ENCODE measurements at places on chromosomes 16 and 17.

- DNase-seq, result no peak
Measured at GRCh38 chr17:48604770-48605329, at the start of gene HOXB6. HOXB6 (minus strand) TSS chr17:48604986; CDS start chr17:48598150, 6,836 bp downstream.

DNA sequence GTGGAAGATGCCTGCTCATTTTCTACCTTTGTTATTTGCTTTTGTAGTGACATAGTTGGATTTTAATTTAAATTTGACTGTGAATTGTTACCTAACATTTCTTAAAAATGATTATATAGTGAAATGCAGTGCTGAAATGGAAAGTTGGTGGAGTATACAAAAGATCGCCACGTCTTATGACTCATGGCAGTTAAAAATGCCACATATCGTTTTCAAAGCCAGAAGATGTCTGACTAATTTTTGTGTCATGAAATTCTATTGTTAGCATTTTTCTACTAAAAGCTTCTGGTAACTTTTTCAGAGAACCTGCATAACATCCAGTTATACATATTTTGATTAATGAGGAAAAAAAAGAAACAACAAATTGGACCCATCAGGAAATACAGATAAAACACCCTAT is 20.6 kb downstream of the MAP2K4 start:
- DNase-seq, result no peak

DNA sequence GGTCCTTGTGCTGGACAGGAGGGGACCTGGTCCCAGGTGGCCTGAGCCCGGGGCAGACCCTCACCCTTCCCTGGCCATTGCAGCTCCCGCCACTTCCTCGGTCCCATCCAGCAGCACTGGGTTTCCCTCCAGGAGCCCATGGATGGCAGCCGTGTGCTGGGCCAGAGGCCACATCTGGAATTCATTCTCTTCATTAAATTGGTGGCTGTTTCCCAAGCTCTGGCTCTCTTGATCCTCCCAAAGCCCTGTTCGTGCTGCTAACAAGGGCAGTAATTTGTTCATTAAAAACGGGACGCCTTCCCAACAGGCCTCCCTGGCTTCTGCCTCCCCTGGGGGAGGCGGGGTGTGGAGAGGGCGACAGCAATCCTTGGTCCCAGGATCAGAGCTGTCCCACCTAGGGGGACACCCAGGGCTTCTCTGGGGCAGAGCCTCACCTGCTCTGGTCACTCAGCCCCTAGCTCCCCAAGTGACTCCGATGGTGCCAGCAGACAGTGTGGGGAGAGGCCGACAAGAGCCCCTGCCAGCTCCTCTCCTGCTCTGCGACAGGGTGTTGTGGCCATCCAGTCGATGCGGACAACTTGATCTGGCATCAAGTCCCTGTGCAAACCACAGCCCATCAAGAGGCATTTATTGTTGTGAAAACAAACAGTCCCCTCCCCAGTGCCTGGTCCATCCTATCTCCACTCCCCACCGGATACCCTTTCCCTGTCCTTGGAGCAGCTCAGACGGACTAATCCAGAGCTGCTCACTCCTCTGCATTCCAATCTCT is 44.0 kb downstream of the SDK2 start:
- no peak for DNase-seq

DNA sequence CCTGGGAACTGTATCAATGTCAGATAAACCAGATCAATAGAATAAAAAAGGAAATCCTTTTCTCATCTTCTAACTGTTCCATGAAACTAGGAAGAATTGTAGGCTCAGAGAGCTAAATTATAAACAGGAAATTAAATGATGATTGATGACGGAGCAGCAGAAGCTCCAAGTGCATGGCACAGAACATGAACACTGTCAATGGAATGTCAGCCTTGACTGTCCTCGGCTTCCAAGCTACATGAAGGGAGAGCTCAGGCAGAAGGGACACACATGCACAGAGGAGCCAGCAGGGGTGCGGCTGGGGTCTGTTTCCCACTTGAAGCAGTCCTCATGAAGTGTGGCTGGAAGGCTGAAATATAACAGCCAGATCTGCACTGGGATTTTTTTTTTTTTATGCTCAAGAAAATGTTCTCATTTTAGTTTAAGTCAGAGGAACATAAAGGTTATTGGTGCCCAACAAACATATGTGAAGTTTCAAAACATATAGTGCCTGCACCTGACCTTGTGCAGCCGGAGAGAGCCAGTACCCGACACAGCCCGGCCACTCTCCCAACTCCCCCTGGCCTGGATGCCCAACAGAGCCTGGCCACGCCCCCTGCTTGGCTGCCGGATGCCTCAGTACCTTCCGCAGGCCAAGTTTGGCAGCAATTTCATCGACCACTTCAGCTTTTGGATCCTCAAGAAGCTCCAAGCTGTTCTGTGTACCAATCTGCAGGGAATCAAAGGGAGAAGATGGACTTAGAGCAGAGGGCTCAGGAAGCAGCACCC is 37.0 kb downstream of the NPLOC4 start:
- DNase-seq, result no peak

DNA sequence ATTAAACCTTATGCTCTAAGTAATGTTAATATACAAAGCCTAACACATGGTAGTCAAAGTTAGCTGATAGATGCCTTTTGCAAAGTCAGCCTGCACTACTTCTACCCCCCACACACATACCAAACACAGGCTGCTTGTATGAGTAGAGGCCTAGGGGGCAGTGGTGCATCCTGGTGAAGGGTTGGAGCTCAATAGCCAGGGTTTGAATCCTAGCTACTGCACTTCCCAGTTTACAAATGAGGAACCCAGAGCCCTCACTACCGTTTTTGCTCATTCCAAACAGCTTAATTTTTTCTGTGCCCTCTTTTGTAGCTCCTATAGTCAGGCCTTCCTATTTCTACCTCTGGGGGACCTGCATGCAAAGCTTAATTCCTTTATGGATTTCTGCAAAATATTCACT is 18.9 kb upstream of the HYDIN start:
- no peak for DNase-seq

DNA sequence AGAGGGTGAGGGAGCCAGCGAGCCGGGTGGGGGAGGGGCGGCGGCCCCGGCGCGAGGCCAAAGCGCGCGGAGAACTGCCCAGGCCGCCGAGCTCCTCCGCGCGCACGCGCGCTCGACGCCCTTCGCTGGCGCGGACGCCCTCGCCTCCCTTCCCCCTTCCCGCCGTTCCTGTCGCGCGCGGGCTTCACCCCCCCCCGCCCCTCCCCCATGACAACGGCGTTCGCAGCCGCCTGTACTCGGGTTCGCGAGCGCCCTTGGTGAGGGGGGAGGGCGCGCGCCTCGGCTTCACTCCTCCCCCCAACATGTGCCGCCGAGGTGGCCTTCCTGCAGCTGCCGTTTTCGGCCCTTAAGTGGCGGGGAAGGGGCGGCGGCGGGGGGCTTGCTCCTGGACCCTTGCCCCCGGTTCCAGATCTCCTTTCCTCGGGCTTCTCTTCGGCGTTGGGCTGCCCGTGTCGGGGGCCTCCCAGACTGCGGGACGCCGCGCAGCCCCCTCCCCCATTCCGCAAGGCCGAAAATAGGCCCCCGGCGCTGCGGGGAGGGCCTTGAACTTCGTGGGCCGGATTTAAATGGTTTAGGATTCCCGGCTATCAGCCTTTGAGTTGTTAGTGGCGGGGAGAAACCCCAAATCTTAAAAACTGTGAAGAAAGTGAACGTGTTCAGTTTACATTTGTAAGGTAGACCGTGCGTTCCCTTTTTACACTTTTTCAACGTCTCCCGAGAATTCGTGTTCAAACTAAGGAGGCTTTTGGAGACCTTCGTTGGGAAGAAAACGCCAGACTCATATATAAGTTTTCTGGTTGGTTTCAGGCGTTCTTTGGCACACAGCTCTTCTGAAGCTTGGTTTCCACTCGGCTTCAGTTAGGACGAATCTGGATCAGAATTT is 653 bp downstream of the SRRM2 start:
- DNase-seq, result peak; percentile 78

GRCh38 chr16:82033006-82033405 is 2.0 kb upstream of the HSD17B2 start:
- DNase-seq, result no peak

DNA sequence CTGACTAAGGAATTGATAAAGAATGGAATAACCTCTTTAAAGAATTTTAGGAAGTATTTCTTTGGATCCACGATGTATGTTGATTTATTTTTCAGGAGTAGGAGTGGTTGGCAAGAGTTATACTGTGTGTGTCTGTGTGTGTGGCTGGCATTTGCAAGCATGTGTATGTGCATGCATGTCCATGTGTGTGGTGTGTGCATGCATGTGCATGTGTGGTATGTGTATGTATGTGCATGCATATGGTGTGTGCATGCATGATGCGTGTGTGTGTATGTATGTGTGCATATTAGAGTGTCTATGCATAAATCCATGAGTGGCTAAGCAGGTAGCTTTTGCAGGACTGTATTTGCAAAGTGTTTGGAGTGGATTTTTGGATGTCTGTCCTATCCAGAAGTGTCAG is 120.8 kb downstream of the HS3ST2 start:
- DNase-seq, result no peak

- peak; percentile 12 for DNase-seq
Measured at GRCh38 chr16:57533431-57534336, 2.7 kb downstream of the CCDC102A start.

GRCh38 chr16:55042556-55043432 is 112.1 kb downstream of the IRX5 start:
- no peak for DNase-seq

- no peak for DNase-seq
Measured at GRCh38 chr17:66275651-66276050, 26.8 kb upstream of the PRKCA start.

- peak; percentile 58 for DNase-seq
Measured at GRCh38 chr17:17853811-17854447, 17.1 kb upstream of the SREBF1 start.

- DNase-seq, result peak; percentile 59
Measured at GRCh38 chr16:569445-570254, at the start of gene PIGQ. PIGQ (plus strand) TSS chr16:569968; CDS start chr16:574075, 4,107 bp downstream.
